ENCODE measurements at places on chromosomes 6 and 20. TPM values are rescaled to one million over a fixed set of nuclear protein-coding genes. Genes with fewer than 3 reads are reported as not detected.

Gene GRIK2
- total RNA-seq: 12.1 TPM

Gene SLC22A7
- total RNA-seq: not detected

Gene COQ3
- 15.1 TPM for total RNA-seq

Gene ENPP4
- total RNA-seq: 24.5 TPM

Gene DDAH2
- total RNA-seq: 53.5 TPM

Gene PERP
- 57.8 TPM for total RNA-seq

Gene WFDC12
- not detected for total RNA-seq

Gene TRIM40
- not detected for total RNA-seq

Gene GGTLC1
- total RNA-seq: not detected

Data from right atrium auricular region (tissue), 2 donors.